ENCODE measurements at places on chromosomes 3 and 15.
A peak's percentile ranks its signal among the peaks of the same experiment; 100 is the strongest.

DNA sequence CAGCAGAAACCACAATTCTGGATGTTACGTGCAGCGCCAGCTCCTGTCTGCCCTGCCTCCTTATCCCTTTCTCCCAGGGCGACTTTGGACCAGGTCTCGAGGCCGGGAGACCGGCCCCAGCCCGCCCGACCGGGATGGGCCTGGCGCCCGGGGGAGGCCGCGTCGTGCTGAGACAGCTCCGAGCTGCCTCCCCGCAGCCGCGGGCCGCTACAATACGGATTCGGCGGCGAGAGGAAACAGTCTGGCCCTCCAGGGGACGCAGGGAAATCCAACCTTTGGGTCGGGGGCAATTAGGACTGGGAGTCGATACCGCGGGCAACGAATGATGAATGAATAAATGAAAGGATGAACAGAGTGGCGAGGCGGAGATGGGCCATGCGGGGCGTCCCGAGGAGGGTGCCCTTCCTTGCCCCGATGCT is 537 bp downstream of the GRAMD2A start:
- no peak for DNase-seq

GRCh38 chr3:158935846-158936245 is 134.0 kb downstream of the MFSD1 start:
- no peak for DNase-seq

DNA sequence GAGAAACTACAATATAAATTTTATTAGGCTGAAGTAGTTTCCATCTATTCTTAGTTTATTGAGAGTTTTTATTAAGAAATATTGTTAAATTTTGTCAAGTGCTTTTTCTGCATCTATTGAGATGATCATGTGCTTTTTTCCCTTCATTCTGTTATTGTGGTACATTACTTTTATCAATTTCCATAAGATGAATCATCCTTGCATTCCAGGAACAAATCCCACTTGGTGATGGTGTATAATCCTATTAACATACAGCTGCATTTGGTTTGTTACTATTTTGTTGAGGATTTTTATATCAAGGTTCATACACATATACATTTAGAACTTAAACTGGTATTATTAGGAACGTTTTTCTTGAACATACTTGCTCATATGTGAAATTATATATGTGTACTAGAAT is 199.8 kb downstream of the TBC1D5 start:
- no peak for DNase-seq

- no peak for DNase-seq
These were observed 333.5 kb upstream of the AZI2 start for GRCh38 chr3:28682121-28682520.

DNA sequence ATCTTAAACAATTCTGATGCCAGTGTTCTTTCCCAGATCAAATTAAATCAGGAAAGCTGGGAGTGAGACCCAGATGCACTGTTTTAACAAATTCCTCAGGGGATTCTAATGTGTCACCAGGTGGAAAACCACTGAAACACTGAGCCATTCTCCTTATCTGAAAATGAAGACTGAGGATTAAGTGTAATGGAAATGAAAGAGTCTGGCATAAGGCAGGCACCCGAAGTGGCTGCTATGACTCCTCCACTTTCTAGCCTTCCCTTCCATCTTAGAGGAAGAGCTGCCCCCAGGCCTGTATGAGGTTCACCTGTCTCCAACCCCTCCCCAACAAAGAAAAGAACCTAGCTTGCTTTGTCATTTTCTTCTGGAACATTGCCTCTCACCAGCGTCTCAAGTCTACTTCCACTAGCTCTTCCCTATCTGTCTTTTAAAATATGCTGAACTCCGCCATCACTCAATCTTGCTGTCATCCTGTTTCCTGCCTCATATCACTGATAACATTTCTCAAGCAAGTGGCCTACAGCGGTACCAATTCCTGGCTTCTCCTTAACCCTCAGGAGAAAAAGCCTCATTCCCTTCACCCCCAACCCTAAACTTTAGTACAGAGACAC is 13.7 kb upstream of the ABHD2 start:
- no peak for DNase-seq

- no peak for DNase-seq
These were observed 158.5 kb upstream of the SGO1 start for GRCh38 chr3:20344400-20344959.

DNA sequence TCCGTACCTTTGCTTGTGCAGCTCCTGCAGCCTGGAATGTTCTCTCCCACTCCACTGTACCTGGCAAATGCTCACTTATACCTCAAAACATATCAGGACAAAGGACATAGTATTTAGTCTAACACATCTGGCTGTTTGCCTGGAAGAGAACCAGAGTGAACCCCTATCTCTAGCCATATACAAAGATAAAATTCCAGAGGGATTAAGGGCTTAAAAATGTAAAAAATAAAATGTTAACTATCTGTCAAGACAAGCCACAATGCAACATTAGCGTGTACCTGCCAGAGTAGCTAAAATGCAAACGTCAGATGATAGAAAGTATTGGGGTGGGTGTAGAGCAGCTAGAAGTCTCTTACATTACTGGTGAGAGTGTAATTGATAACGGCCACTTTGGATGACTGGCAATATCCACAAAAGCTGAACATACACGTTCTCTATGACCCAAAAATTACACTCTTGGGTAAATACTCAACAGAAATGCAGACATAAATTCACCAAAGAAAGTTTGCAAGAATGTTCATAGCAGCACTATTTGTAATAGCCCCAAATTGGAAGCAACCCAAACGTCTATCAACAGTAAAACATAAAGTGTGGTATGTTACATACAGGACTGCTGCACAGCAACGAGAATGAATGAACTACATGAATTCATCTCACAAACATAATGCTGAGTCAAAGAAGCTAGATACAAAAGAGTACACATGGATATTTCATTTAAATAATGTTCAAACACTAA is 18.2 kb upstream of the ADPGK start:
- DNase-seq: no peak

DNA sequence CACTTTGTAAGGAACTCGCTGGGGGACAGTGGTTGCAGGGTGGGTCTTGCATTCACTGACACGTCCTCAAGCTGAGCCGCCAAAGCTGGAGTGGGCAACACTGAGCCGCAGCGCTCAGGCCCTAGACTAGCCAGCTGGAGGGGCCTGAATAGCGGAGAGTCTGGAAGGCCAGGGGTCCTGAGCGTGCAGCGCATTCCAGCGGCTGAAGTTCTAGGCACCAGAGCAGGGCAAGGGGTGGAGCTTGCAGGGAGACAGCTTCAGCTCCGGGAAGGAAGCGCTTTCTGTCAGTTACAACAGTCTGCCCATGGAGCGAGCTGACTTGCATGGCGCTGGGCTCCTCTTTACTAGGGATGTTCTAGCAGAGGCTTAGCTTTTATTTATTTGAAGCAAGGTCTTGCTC is 2.7 kb downstream of the MAP6D1 start:
- DNase-seq: no peak

DNA sequence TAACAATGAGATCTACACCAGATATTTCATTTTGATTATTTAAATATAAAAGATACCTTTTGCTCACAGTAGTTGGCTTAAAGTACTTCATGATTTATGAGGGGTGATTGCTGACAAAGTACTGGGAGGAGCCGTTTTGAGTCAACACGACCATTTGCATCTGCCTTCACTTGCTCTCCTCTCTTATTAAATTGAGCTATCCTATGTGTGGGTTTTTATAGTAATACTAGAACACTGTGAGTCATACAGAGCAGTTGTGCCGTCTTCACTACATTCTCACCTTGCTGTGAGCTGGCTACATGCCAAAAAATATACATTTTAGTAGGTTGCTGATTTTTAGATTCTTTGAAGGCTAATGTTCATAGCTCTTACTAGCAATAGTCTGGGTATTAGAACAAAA is 161.2 kb downstream of the ALCAM start:
- DNase-seq: no peak

- no peak for DNase-seq
These were observed 62.5 kb upstream of the LRRC3B start for GRCh38 chr3:26560081-26560480.

DNA sequence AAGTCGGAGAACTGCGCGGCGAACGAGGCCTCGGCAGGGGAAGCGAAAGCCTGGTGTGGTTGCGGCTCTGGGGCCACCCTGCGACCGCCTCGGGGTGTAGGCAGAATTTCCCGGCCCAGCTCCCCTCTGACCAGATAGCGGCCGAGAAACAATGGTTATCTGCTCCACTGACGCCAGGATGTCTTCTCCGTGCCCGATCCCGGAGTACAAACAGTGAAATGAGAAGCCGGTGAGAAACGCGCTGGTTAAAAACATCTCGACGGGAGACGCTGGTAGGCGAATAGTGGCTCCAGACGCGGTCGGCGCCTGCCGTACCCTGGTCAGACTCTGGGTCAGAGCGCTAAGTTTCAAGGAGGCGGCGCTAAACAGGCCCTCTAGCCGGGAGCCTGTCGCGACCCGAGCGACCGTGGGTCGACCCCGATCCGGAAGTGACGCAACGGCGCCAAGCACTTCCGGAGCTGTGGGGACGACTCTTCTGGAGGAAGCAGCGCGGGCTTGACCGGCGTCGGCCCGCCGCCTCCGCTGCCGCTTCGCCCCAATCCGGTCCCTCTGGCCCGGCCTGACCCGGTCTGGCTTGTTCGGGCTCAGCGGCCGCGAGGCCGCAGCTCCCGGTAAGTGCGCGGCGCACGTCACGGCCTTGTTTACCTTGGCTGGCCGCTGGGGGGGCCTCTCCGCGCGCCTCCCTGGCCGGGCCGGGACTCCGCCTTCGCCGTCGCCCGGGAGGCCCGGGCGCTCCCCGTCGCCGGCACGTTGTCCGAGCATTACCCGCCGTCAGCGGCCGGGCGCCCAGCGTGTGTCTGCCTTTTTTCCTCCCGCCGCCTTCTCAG is at the start of gene ARIH2:
TSS of gene ARIH2 (plus strand) at position 455 of the 827 bp plus-strand sequence. CDS start 8,717 bp downstream, outside the sequence.
- peak; percentile 96 for DNase-seq

- DNase-seq: no peak
These were observed 5.3 kb downstream of the FGD5 start for GRCh38 chr3:14823910-14824629.

DNA sequence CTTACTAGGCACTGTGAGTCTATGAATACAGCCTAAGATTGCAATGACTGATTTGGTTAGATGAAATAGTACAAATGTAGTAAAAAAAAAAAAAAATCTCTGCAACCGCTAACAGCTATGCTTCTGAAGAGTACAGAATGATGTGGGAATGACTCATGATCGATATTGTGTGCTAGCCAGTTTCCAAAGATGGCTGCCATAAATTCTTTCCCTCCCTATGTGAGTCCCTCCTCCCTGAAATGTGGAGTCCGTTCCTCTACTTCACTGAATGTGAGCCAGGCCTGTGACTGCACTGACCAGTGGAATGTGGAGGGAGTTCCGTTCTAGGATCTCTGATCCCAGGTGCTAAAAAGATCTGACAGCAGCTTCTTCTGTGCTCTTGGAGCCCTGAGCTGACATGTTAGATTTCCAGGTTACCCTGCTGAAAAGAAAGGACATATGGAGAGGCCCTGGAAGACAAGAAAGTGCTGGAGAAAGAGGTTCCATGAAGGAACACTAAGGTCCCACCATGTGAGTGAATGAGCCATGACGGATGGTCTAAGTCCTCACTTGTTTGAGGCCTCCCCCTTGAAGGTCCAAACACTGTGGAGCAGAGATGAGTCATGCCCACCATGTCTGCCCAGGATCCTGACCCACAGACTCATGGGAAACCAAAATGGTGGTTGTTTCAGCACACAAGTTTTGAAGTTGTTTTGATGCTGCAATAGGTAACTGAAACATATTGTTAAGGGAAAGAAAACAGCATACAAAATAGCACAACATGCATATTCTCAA is 46.3 kb downstream of the DGKG start:
- DNase-seq: no peak

- DNase-seq: no peak
These were observed 5.1 kb downstream of the CXCR6 start for GRCh38 chr3:45948311-45948781.

GRCh38 chr3:112390783-112391641 is 58.1 kb downstream of the CD200 start:
- no peak for DNase-seq

DNA sequence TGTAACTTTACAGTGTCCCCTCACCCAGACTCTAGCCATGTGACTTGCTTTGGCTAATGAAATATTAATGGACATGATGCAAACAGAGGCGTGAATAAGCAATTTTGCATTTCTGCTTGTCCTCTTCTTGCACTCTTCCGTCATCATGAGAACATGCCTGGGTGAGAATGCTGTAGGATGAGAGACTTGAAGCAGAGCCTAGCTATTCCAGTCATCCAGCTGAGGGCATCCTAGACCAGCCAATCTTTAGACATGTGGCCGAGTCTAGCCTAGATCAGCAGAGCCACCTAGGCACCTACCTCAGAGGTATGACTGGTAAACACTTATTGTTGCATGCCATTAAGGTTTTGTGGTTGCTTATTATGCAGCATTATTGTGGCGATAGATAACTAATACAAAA is 450.5 kb upstream of the AZI2 start:
- DNase-seq: no peak

- no peak for DNase-seq
These were observed 2.5 kb downstream of the GOLIM4 start for GRCh38 chr3:168093229-168093628.

GRCh38 chr3:58029842-58030584 is 21.8 kb downstream of the FLNB start:
- no peak for DNase-seq

GRCh38 chr3:187782006-187782405 is 36.7 kb upstream of the BCL6 start:
- DNase-seq: no peak

- DNase-seq: no peak
These were observed 27.5 kb downstream of the PLA2G4D start for GRCh38 chr15:42066764-42067415.

DNA sequence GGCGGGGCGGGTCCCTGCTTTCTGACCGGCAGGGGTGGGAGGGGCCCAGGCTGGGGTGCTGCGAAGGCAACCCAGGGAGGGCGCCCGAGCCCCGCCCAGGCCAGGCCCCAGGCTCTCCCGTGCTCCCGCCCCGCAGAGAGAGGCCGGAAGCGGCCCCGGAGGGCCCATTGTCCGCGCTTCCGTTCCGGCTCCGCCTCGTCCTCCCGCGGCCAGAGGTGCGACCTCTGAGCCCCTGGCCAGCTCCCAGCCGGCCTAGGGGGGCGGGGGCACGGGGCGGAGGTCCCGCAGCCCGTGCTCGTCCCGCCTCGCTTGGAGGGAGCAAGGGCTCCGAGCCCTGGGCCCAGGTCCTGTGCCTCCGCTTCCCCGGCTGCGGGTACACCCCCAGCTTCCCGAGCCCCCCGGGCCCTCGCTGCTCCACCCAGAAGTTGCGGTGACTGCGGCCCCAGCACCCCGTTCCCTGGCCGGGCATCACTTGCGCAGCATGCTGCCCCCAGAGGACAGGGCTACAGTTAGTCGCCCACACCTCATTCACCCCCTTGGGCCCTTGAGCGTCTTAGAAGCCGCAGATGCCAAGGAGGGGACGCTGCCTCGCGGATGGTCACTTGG is 20.4 kb upstream of the PLXND1 start:
- DNase-seq: peak; percentile 87

GRCh38 chr3:100500320-100500880 is 8.0 kb downstream of the TMEM45A start:
- DNase-seq: no peak
